ENCODE measurements at places on chromosomes 12 and 14.

GRCh38 chr12:96571101-96571862 lies 81.9 kb downstream of the CFAP54 start:
- DNase-seq = no peak

GRCh38 chr12:117312770-117313169 lies 48.7 kb downstream of the NOS1 start:
- no peak for DNase-seq

- DNase-seq = no peak
These were observed 43.6 kb downstream of the NOC4L start for GRCh38 chr12:132187646-132188450.

DNA sequence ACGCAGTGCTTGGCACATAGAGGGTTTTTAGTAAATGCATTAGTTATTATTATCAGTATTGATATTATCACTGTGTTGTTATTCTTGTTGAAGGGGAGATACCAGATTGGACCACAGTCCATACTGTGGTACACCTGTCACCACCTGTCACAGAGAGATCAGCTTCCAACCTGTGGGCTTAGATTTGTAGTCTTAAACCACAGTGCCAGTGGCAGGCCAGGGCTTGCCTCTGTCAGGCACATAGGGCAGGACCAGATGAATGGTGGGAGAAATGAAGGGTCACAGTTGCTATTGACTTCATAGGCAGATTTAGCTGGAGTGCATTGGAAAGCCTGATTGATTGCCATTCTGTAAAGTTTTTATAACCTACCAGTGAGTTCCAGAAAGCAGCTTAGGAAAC lies 35.1 kb downstream of the ARL1 start:
- DNase-seq = no peak

GRCh38 chr12:110279566-110280375 lies 1.3 kb upstream of the ATP2A2 start:
- no peak for DNase-seq

DNA sequence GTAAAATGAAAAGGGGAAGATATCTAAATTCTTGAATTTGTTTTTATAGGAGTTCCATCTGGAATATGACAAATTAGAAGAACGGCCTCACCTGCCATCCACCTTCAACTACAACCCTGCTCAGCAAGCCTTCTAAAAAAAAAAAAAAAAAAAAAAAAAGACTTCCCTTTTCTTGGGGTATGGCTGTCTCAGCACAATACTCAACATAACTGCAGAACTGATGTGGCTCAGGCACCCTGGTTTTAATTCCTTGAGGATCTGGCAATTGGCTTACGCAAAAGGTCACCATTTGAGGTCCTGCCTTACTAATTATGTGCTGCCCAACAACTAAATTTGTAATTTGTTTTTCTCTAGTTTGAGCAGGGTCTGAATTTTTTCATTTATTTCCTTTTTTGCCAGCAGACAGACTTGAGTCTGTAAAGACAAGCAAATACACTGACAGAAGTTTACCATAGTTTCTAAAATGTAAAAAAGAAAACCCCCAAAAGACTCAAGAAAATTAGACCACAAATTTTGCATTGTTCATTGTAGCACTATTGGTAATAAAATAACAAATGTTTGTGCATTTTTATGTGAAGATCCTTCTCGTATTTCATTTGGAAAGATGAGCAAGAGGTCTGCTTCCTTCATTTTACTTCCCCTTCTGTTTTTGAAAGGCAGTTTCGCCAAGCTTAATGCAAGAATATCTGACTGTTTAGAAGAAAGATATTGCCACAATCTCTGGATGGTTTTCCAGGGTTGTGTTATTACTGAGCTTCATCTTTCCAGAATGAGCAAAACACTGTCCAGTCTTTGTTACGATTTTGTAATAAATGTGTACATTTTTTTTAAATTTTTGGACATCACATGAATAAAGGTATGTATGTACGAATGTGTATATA lies 12.1 kb upstream of the KCNMB4 start:
- DNase-seq = no peak

DNA sequence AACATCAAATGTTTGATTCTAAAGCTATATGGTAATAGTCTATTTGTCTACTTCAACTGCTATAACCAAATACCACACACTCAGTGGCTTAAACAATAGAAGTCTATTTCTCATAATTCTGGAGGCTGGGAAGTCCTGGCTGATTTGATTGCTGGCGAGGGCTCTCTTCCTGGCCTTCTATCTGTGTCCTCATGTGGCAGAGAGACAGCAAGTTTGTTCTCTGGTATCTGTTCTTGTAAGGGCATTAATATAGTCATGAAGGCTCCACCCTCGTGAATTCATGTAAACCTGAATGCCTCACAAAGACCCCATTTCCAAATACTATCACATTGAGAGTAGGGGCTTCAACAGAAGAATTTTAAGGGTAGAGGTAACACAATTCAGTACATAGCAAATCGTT lies 34.1 kb downstream of the TRMT5 start:
- no peak for DNase-seq

DNA sequence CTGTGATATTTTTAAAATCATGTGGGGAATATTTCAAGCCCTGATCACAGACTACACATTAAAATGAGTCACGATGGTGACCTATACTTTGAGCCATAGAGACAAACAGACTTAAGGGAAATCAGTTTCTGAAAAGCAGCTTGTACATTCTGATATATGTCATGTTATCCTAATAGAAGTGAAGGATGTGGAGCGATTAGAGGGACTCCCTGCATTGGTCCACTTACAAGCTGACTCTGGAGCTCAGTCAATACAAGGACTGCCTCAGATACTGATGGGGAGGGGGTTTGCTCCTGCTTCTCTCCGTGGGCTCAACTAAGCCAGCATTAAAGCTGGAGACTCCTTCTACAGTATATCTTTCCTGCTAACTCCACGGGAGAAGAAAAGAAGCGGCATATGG lies 173.5 kb downstream of the ALG10B start:
- no peak for DNase-seq

GRCh38 chr12:89461649-89462612 lies 62.7 kb downstream of the GALNT4 start:
- DNase-seq = peak; percentile 41

DNA sequence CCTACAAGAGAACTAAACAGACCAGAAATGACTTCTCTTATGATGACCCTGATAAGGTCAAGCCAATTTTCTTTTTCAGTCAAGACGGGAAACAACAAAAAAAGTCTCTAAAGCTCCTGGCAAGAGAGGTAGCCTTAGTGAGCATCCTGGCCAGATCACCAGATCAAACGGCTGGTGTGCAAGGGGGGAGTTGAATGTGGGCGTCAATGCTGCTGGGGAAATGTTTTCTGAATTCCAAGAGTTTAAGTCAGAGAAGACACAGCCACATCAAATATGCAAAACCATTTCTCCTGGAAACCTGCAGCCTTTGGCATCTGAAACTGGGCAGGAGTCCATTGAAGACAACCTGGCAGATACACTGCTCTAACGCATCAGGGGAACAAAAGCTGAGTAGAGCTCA lies 16.0 kb upstream of the SELPLG start:
- DNase-seq = no peak

DNA sequence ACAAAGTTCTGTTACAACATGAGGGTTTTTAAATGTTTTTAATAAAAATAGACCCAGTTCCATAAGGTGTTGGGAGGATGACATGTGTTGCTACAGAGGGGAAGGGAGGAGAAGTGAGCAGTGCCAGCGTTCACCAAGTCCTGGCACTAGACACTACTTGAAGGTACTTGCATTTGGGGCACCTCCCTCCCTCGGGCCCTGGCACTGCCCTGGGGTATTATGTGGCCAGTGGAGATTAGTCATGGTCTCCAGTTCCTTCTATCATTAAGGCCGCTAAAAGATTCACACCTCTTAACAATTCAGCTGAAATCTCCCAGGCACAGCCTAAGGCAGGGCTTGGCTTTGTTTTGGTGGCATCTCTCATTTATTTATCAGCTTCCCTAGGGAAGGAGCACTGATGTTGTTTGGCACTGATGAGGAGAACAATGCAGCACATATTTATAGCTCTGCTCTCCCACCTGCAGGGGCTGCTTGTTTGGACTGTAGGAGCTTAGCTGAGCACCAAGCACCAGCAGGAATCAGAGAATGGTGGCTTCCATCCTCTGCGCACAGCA lies 155.5 kb upstream of the NTF3 start:
- no peak for DNase-seq

DNA sequence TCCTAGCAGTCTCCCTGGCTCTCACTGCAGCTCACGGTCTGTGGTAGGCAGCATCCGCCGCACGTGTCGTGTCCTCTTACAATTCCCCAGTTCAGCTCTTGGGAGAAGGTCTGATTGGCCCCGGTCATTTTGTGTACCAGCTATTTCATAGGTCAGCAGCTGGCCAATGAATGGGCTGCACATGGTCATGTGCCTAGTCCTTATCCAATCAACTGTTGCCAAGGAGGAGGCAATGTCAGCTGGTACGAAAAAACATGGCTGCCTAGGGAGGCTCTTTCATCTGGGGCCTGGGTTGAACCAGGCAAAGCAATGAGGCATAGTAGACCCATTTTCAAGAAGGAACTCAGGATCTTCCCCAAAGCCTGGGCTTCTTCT lies 46.1 kb downstream of the RNFT2 start:
- no peak for DNase-seq

GRCh38 chr12:47903151-47903611 lies 1.6 kb downstream of the VDR start:
- DNase-seq = no peak

- DNase-seq = peak; percentile 62
These were observed 26.4 kb upstream of the GPR132 start for GRCh38 chr14:105091517-105092170.

DNA sequence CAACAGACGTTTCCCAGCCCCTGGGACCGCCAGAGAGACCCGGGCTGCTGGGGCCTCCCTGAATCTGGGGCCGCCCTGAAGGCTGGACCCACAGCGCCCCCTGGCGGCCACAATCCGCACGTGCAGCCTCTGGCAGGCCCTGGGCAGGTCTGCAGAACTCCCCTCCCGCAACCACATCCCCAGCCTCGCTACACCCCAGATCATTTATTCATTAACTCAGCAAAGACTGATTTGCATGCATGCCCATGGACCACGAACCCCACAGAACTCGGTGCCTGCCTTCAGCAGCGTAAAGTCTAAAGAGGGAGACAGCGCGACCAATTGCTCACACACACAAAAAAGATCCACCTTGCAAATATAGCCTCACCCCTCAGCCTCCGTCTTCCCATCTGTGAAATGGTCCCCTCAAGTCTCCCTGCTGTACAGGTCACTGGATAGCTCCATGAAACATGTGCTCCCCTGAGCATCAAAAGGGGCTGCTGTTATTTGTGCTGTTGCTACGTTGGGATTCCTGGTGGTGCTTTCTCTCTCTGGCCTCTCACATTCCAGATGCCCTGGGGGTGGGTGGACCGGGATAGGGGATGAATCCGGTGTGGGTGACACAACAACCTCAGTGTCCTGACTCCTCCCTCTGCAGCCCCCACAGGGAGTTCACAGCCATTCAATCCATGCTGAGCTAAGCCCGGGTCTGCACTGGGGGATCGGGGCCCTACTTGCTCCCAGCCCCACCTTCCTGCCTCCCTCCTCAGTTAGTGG lies 96.4 kb downstream of the SCARB1 start:
- peak; percentile 91 for DNase-seq

DNA sequence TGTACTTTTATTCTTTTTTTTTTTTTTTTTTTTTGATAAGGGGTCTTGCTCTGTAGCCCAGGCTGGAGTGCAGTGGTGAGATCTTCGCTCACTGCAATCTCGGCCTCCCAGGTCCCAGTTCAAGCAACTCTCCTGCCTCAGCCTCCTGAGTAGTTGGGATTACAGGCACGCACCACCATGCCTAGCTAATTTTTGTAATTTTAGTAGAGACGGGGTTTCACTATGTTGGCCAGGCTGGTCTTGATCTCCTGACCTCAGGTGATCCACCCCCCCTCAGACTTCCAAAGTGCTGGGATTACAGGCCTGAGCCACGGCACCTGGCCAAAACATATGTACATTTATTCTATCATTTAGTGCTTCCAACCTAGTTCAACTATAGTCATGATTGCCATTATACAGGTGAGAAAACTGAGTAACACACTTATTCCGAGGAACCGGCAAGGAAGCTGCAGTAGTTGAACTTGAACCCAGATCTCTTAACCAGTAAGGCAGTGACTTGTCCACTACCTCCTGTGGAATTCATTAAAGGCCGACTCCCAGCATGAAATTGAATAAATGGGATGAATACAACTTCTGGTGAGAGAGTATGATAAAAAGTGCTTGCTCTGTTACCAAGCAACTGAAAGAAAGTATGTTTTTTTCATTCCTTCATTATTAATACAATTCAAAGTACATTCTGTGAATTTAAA lies 755 bp upstream of the ATF7IP start:
- DNase-seq = no peak

GRCh38 chr12:43120150-43120549 lies 431.9 kb downstream of the ADAMTS20 start:
- DNase-seq = no peak

DNA sequence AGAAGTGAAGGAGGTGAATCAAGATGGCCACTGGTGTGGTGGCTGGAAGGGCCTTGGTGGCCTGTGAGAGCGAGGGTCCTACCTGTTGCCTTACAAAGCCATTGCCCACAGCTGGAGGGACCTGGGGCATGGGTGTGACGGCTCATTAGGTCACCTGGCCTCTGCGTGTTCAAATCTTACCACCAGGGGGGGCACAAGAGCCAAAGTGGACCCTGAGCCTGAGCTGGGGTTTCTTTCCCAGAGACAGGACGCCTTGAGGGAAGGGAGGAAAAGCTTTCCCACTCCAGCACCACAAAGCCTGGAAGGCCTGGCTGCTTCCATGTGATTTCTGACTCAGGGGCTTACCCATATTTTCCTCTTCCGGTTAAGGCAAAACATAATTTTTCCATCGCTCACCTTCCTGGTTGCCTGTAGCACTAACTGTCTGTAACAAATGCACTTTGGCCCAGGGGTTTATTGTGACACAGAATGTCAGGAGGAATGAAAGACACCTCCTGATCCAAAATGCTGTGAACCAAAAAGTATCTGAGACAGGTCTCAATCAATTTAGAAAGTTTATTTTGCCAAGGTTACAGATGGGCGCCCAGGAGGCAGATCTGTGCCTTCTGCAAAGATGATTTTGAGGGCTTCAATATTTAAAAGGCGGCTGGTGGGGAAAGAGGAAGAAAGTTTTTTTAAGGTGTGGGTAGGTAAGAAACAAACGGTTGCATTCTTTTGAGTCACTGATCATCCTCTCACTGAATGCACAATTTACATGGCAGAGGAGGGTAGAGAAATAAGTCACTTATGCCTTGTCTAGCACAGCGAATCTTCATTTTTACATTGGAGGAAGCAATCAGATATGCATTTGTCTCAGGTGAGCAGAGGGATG lies 4.3 kb upstream of the CD9 start:
- peak; percentile 91 for DNase-seq

GRCh38 chr12:58896278-58896677 lies 24.0 kb downstream of the LRIG3 start:
- no peak for DNase-seq

DNA sequence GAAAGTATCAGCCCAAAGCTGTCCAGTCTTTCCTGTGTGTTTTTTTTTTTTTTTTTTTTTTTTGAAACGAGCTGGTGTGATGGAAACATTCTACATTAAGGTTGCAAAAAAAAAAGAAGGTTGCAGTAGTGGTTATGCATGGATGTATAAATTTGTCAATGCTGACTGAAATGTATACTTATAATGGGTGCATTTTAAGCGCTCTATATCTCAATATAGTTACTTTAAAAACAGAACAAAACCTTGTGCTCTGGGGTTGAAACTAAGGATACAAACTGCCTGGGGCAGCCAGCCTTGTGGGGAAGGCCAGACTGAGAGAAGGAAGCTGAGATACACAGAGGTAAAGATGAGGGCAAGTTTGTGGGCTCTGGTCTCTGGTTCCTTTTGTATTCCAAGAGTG lies 87.3 kb upstream of the RMST start:
- no peak for DNase-seq

GRCh38 chr14:104421401-104421821 lies 158.2 kb upstream of the C14orf180 start:
- no peak for DNase-seq
